ENCODE measurements at places on chromosomes 4 and X.

DNA sequence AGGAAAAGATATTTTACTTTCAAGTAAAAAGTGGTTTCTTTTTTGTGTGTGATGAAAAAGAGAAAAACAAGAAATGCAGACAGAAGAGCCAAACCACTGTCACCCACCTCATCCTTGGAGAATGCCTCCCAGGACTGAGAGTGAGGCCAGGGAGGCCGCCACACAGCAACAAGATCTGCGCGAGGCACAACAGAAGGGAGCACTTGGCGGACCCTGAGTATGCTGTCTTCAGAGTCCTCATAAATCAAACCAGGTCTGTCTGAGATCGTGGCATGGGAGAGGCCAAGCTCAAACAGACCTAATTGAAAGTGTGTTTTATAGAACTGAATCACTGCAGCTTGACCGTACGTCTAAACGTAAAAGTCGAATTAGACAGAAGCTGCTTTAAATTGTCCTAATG, 134.3 kb upstream of the VCX2 start:
- DNase-seq: no peak

GRCh38 chrX:129663171-129663570, 8.4 kb upstream of the APLN start:
- DNase-seq: no peak

DNA sequence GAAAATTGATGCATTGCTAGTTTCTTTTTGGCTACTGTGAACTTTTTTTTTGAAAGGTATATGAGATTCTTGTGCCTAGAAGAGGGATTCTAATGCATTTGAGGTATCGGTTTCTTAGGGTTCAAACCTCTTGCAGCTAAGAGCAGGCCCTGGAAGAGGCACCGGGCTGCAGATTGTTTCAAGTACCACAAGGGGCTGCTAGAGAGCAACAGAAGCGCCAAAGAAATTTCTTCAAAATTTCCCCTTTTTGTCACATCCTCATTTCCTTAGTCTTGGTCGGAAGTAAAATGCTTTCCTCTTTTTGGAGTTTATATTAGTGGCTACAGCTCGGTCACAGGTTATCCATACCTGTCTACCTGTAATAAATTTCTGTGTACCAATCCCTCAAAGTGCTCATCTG, 89.8 kb downstream of the PDGFRA start:
- DNase-seq: no peak

- no peak for DNase-seq
Observed at GRCh38 chr4:114563536-114564315, 34.9 kb upstream of the UGT8 start.

GRCh38 chr4:56050625-56051024, 101.9 kb downstream of the CEP135 start:
- DNase-seq: no peak

DNA sequence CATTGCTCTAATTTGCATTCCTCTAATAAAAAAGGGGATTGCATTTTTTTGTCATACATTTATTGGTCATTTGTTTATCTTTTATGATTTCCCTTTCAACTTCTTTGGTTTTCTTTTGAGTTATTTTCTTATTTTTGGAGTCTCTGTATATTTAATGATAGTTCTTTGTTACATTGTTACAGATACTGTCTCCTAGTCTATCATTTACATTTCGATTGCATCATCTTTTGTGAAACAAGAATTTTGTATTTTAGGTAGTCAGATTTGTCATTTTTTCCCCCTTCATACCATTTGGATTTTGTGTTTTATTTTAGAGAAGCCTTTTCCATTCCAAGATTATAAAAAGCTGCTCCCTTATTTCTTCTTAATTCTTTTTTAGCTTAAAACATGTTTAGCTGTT, 37.1 kb downstream of the SNX25 start:
- no peak for DNase-seq

- DNase-seq: no peak
Observed at GRCh38 chr4:7167706-7168105, 24.6 kb upstream of the SORCS2 start.

GRCh38 chrX:70044541-70045245, 5.0 kb downstream of the AWAT2 start:
- DNase-seq: no peak

- DNase-seq: no peak
Observed at GRCh38 chrX:110394651-110395050, 36.0 kb downstream of the RTL9 start.

DNA sequence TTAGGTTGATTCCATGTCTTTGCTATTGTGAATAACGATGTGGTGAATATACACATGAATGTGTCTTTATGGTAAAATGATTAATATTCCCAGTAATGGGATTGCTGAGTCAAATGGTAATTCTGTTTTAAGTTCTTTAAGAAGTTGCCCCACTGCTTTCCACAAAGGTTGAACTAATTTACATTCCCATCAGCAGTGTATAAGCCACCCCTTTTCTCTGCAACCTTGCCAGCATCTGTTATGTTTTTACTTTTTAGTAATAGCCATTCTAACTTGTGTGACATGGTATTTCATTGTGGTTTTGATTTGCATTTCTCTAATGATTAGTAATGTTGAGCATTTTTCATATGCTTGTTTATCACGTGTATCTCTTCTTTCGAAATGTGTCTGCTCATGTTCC, 503.3 kb downstream of the PCDH18 start:
- no peak for DNase-seq

DNA sequence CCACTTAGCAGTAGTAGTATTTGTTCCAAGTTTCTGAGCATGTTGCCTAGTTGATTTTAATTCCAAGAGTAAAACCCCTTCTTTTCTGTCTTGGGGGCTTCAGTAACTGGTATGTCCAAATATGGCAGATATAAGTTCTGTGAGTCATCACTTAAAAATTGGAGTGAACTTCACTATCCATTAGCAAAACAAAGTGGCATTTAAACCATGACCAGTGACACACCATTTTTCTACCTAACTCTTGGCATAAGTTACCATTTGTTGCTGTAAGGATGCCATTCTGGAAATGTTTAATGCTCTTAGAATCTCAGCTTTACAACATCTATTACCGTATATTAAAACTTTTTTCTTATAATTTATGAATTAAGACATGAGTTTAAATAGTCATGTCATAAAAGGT, 102.0 kb downstream of the CBR4 start:
- no peak for DNase-seq

- DNase-seq: no peak
Observed at GRCh38 chrX:421646-422391, 35.1 kb upstream of the PPP2R3B start.

DNA sequence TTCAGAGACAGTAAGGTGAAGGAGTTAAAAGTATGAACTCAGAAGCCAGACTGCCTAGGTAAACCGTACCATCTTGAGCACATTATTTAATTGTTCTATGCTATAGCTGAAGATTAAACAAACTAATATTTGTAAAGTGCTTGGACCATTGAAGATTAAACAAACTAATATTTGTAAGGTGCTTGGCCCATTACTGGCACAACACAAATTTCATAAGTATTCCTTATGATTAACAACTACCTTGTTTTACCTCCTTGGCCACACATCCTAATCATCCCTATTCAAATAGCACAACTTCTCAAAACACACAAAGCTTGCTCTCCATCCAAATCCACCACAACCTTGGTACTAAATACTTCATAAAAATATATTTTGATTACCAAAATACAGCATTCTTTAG, 137.0 kb downstream of the PPP3CA start:
- DNase-seq: no peak

- DNase-seq: no peak
Observed at GRCh38 chrX:73812256-73812655, 249.3 kb downstream of the CHIC1 start.

DNA sequence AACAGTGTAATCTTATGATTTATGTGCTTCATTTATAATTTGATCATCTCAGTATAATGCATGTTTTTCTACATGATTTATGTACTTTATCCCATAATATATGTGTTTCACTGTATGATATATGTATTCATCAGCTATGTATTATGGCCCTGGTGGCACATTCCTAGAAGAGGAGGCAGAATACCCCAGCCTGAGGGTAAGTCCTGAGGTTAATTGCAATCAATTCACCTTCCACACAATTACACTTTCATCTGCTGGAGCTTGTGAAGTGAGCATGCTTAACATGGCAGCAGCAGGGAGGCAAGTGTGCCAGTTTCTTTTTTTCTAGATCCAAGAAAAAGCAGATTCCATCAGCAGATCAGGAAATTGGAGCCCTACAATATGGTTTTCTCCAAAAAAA, 81.2 kb downstream of the CXXC4 start:
- DNase-seq: no peak

- no peak for DNase-seq
Observed at GRCh38 chr4:120056246-120056645, 10.4 kb downstream of the MAD2L1 start.

DNA sequence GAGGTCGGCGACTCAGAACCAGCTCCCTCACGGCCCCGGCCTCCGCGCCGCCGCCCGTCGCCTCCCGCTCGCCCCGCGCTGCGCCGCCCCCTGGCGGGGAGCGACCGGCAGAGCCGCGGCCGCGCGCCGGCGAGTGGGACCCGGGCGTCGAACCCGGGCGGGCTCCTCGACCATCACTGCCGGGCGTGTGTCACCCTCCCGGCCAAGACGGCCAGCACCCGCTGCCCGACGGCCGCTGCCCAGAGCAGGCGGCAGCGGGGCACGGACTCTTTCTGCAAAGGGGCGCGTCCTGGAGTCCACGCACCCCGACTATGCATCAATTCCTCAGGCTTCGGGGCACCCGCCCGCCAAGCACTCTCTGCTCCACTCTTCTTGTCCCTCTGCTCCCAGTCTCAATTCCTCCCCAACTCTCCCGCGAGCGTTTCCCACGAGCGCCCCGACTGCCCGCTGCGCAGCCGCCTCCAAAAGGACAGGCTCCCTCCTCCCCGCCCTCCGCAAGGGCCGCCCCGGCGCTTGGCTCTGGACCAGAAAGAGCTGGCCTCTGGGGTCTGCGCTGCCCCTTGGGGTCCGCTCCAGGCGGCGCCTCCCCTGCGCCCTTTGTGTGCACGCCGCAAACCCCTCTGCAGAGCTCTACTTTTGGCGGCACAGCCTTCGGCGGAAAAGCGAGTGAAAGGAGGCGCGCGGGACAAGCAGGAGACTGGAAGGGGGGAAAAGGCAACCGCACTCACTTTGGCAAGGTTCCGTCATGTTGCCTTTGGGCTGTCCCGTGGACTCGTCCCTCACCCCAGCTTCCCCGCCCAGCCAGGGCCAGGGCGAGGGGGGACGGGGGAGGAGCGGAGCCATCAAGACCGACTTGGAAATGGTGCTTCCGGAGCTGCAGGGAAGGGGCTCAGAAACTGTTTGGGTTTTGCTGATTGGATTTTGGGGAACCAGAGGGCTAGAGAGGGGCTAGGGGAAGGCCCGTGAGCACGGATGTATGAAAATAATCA, 1.0 kb downstream of the PDE5A start:
- DNase-seq: peak; percentile 77

- no peak for DNase-seq
Observed at GRCh38 chr4:26299254-26299882, 21.4 kb upstream of the RBPJ start.

- DNase-seq: no peak
Observed at GRCh38 chr4:7960017-7960789, 20.5 kb upstream of the AFAP1 start.

DNA sequence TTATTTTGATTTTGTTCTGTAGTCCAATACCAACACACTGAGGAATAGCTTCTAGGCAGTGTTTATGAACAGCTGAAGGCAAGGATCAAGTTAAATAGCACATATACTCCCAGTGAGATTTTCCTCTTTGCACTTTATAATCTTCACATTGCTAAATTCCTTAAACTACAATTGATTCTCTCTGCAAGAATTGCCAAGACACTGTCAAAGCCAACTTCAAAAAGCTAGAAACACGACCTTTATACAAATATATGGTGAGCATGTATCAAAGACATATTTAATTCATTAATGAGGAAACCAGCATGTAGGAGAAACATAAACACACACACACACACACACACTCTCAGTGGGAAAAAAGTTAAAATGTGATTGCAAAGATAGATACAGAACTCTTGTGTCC, 86.4 kb upstream of the FAM9C start:
- no peak for DNase-seq

- DNase-seq: no peak
Observed at GRCh38 chr4:40820101-40820500, 70.3 kb downstream of the NSUN7 start.

DNA sequence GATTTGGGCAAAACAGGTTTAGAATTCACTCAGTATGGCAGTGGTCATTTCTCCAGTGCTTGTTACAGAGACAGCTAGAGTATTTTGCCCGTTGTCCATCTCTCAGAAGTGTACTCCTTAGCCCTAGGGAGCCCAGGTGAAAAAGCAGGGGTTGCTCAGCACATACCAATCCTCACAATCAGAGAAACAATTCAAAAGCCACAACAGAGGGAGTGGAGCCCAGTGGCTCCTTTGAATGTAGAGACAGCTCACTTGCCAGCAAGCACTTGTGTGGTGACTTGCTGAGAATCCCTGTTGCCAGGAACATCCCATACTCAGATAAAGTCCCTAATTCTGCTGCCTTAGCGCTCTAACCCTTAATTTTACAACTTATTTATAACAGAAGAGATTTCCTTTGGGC, 1488.3 kb downstream of the RPA4 start:
- DNase-seq: no peak

DNA sequence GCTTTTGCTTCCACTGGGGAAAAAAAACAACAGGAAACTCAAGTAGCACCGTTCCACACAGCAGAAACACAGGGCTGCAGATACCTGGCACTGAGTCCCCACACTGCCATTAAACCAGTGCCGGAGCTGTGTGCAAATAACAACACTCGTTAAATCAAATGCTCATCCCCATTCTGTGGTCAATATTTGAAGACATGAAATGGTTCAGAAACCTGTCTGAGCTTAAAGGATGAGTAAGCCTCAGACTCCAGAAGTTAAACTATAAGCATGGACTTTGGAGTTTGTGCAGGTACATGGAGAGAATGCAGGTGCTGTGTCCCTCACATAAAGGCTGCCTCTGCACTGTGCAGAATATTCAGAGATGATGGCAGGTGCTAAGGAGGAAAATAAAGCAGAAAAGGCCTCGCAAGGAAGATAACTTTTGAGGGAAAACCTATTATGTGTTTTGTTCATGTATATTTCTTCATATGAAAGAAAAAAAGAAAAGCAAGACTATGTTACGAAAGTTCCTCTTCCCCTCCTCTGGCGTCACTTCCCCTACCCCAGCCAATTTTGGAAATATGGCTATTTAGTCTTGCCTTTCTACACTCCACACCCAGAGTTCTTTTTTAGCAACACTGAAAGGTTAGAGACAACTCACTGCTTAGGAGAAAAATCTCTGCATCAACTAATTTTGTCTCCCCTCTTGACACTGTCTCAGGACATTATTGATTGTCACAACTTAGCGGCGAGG, 4.6 kb downstream of the MPP1 start:
- DNase-seq: no peak

- no peak for DNase-seq
Observed at GRCh38 chr4:111989817-111990216, 155.4 kb upstream of the FAM241A start.

GRCh38 chr4:15489551-15489950, 19.9 kb downstream of the CC2D2A start:
- no peak for DNase-seq

GRCh38 chr4:149781150-149781549, 34.5 kb downstream of the IQCM start:
- no peak for DNase-seq

GRCh38 chr4:118981171-118981838, 92.7 kb downstream of the SYNPO2 start:
- no peak for DNase-seq

Measured in activated T-cell treated with anti-CD3 and anti-CD28 coated beads, Interleukin-2, amount 50 U/mL, for 24 hours (primary cell).